CD4-positive, alpha-beta T cell treated with Interferon gamma for 1 hour (primary cell): ENCODE measurements at places on chromosomes 4 and X.

DNA sequence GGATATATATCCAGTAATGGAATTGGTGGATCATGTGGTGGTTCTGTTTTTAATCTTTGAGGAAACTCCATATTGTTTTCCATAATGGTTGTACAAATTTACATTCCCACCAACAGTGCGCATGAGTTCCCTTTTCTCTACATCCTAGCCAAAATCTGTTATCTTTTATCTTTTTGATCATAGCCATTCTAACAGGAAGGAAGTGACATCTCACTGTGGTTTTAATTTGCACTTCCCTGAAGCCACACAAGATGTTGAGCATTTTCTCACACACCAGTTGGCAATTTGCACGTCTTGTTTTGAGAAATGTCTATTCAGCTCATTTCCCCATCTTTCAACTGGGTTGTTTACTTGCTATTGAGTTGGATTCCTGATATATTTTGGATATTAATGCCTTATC lies 194.9 kb downstream of the CBLL2 start:
- DNase-seq: no peak

- no peak for DNase-seq
These were observed 156.3 kb downstream of the SLC7A11 start for GRCh38 chr4:138085736-138086305.

GRCh38 chrX:112653017-112653416 lies 26.7 kb downstream of the LHFPL1 start:
- no peak for DNase-seq

DNA sequence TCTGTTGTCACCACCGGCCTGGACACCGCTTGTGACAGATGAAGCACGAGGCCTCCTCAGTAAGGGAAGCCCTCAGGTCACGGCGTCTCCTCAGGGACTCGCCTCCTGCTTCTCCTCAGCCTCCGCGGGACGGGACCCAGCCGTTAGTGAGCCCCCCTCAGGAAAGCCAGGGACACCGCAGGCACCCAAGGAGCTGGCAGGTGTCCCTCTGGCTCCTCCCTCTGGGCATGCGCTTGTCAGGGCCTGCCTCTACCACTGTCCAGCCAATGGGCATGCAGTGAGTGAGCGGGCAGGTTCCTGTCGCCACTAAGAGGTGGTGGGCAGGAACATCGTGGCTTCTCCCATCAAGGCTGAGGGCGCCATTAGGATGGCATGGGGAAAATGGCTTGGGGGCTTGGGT lies 23.5 kb upstream of the CT55 start:
- DNase-seq: no peak

- DNase-seq: no peak
These were observed 92.6 kb downstream of the FRYL start for GRCh38 chr4:48687313-48688051.

- DNase-seq: peak; percentile 63
These were observed 564 bp downstream of the PGK1 start for GRCh38 chrX:78104447-78105176.

DNA sequence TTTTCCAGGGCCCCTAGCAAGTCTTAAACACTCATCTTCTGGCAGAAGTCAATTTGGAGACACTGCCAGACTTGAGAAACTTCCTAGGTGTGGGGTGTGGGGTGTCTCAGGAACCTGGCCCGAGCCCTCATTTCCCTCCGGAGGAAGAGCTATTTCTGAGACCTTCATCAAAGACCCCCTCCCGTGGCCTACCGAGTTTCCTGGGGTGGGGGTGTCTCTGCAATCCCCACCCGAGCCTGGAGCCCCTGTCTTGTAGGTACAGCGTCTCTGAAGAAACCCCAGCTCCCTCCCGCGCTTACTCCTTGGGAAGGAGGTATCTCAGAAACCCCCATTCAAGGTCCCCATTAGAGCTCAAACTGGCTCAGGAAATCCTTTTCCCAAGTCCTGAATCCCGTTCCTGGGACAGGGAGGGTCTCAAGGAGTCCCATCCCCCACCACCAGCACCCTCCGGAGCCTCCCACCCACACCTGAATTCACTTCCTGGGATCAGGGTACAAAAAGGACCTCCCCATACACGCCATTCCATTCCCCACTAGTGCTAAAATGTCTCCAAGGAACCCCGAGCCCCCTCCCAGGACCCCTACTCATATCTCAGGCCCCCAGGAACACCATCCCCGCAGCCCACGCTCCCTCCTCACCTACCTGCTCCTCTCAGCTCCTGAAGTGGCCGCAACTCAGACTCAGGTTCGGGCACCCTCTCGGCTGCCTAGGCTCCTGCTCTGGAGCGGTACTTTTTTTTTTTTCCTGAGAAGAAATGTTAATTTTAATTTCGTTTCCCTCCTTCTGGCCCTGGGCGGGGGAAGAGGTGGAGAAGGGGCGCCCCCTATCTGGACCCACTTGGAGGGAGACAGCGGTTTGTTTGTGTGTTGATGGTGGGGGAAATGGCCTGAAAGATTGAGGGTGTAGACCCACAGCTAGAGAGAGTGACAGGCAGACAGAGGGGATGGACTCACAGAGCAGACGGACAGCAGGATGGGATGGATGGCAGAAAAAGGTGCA lies 1.1 kb downstream of the SLC38A5 start:
- peak; percentile 28 for DNase-seq

DNA sequence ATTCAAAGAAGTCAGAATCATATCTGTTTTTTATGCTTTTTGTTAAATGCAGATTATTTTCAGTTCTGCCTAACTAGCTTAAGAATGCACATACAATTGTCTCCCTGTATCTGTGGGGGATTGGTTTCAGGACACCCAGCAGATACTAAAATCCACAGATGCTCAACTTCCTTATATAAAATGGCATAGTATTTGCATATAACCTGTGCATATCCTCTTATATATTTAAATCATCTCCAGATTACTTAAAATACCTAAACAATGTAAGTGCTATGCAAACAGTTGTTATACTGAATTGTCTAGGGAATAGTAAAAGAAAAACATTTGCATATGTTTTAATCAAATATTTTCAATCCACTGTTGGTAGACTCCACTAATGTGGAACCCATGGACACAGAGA lies 279.4 kb downstream of the TMA16 start:
- DNase-seq: no peak

GRCh38 chrX:130575831-130576389 lies 174.1 kb downstream of the RBMX2 start:
- DNase-seq: no peak

GRCh38 chrX:107440692-107441091 lies 8.8 kb upstream of the FRMPD3 start:
- DNase-seq: no peak

GRCh38 chr4:17544205-17544604 lies 29.2 kb downstream of the CLRN2 start:
- peak; percentile 18 for DNase-seq

DNA sequence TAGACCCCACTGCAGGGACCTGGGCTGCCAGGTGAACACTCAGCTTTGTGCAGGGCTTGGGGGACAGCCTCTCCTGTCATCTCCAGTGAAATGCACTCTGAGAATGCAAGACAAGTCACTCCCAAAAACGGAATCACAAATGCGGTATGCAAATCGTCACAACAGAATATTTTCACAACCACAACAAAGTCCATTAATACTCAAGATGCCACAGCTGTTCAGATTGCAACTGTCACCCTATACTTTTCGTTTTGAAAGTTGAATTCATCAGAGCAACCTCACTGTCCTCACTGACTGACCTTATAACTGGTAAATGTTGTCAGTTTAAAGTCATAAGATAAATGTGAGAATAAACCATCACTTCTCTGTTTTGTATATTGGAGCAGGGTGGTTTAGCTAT lies 16.6 kb downstream of the JAKMIP1 start:
- no peak for DNase-seq

- no peak for DNase-seq
These were observed at the start of gene GUCY1A1 for GRCh38 chr4:155666344-155667221. Gene GUCY1A1 (plus strand): TSS chr4:155666848. CDS start chr4:155696868, 30,020 bp downstream.

DNA sequence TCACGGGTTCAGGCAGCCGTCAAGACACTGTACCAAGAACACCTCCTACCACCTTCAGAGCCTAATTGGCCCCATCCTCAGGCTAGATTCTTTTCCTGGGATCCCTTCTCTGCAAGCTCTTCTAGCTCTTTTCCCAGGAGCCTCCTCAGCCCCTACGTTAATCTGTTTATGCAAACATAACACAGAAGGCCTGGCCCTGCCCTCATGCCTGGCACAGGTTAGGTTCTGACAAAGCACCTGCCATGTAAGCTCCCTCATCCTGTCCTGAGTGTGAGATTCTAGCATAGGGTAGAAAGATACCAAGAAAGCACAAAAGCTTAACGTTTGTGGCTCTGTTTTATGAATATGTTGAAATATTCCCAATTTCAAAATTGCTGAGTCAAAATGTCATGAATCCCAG lies 93.6 kb downstream of the IRF2 start:
- no peak for DNase-seq

DNA sequence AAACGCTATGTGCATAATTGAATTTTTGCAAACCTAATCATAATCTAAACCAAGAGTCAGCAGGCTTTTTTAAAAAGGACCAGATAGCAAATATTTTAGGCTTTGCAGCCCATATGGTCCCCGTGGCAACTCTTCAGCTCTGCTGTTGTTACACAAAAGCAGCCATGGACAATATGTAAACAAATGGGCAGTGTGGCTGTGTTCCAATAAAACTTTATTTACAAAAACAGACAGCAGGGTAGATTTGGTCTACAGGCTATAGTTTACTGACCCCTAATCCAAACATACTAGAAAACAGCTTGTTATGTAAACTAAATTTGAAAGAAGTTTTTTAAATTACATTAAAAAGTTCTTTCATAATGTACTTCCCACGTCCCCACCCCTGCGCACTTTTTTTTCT lies 53.1 kb downstream of the FUNDC1 start:
- DNase-seq: no peak

DNA sequence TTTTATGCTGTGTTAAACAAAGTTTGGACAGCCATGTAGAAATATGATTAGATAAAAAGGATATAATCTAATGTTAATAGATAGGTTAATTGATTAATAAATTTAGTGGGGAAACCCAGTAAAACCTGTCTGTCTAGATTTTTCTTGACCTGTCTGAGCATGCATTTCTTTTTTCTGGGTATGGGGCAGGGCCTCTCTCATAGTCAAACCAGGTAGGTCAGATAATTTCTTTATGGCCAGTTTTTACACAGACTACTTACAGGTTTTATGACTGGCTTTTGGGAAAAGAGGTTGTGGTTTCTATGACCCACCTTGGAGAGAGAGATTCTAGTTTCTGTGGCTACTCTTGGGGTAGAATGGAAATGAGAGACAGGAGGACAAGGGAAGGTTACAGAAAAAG lies 135.6 kb upstream of the EPHA5 start:
- DNase-seq: no peak

DNA sequence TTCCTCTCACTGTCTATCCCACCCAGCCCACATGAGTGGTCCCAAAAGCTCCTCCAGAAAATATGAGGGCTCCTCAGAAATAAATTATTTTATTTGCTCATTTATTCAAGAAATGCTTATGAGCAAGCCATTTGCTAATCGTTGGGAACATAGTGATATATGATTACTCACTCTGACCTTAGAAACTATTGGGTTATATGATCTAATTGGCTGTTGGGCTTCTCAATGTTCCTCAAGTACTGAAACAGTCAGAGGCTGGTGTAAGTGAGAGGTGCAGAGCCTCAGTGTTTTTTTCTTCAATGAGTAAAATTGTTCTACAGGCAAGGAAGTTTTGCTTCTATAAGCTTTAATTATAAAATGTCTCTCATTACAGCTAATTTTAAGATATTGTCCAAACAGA lies 893.8 kb upstream of the INTU start:
- DNase-seq: no peak

GRCh38 chr4:177116161-177116560 lies 193.5 kb upstream of the NEIL3 start:
- no peak for DNase-seq

DNA sequence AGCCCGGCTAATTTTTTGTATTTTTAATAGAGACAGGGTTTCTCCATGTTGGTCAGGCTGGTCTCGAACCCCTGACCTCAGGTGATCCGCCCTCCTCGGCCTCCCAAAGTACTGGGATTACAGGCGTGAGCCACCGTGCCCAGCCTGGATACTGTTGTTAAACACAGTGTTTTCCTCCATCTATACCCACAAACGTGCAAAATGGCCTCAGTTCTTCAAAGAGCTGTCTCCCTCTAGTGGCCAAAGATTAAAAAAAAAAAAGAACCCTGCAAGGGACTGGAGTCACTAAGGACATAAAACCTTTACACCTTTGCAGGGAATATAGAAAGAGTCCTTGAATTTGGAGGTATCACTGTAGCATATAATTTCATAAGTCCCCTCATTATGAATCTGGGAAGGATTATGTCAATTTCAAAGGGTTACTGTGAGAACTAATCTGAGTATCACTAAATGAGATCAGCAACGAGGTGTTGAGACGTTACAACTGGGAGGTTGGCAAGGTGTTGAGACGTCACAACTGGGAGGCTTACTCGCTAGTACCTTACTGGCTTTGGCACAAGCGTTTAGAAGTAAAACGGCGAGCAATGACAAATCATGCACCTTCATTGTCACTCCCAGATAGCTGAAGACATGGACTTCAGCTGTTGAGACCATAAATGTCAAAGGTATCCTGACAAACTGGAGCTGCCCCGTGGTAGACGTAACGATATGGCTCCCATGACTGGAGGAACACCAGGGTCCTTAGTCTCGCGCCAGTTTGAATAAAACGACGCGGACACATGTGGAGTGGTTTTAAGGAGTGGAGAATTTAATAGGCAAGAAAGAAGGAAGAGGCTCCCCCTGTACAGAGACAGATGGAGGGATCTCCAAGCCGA lies 33.4 kb upstream of the ENPP6 start:
- no peak for DNase-seq

- no peak for DNase-seq
These were observed 126.5 kb downstream of the KIT start for GRCh38 chr4:54784161-54784671.

GRCh38 chr4:77911091-77911490 lies 48.5 kb downstream of the MRPL1 start:
- no peak for DNase-seq

DNA sequence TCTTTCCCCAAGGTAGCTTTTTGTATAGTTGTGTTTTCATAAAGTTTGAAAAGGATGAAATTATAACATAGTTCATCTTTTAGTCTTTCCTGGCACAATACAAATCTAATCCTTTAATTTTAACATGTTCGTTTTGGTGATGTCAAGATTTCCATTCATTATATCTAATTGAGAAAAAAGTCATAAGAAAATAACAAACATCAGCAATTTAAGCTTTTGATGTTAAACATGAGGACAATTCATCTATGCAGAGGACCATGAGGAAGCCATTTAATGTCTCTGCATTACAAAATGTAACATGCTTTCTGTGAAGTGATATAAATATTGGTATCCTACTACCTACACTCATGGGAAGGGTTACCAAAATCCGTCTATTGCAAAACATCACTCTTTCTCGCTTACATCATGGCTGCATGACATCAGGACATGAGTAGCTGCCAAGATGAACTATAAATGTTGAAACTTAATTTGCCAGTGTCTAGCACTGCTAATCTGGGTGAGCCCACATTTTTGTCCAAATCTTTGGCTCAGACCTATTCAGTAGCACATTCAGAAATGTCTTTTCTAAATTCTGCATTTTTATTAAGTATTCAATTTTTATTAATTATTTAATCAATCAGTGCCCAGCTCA lies 9.5 kb downstream of the EPGN start:
- DNase-seq: no peak

- no peak for DNase-seq
These were observed 131.5 kb downstream of the AASDH start for GRCh38 chr4:56255820-56256219.
